ENCODE measurements at places on chromosomes 13 and 19.

- DNase-seq: no peak
Observed at GRCh38 chr19:46000491-46001246, 5.4 kb downstream of the CCDC61 start.

- DNase-seq: no peak
Observed at GRCh38 chr13:75430436-75431209, 51.3 kb downstream of the TBC1D4 start.

GRCh38 chr19:52786078-52786463, 520 bp downstream of the ZNF600 start:
- no peak for DNase-seq

GRCh38 chr19:39342647-39343305, 555 bp downstream of the SAMD4B start:
- no peak for DNase-seq

GRCh38 chr13:78478183-78478582, 125.2 kb downstream of the POU4F1 start:
- DNase-seq: no peak

- no peak for DNase-seq
Observed at GRCh38 chr19:45070214-45070613, 6.1 kb downstream of the ZNF296 start.

DNA sequence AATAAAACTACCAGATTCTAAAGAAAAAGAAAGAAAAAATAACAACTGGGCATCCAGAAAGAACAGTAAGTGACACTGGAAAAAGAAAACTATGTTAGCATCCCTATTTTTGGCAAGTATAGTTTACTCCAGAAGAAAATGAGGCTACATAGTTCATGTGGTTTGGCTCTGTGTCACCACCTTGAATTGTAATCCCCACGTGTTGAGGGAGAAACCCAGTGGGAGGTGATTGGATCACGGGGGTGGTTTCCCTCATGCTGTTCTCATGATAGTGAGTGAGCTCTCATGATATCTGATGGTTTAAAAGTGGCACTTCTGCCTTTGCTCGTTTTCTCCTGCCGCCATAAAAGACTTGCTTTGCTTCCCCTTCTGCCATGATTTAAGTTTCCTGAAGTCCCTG, 76.9 kb downstream of the ITGBL1 start:
- no peak for DNase-seq

DNA sequence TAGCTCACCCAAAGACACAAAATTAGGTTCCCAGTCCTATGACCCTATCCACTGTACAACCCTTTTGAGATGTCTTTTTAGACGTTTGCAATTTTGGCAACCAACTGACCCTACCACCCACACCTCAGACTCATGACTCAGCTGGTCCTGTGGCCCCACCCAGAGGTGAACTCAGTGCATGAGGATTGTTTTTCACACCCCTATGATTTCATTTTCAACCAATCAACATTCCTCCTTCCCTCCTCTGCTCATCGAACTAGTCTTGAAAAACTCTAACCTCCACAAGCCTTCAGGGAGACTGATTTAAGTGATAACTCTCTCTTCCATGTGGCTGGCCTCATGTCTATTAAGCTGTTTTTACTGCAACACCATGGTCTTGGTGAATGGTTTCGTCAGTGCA, 350.7 kb downstream of the UQCRFS1 start:
- DNase-seq: no peak

GRCh38 chr19:18500799-18501198, 21.1 kb downstream of the ELL start:
- DNase-seq: no peak

- no peak for DNase-seq
Observed at GRCh38 chr13:92745258-92745657, 481.3 kb upstream of the GPC6 start.
